ENCODE measurements at places on chromosomes 13 and 19.

GRCh38 chr19:9936326-9937000 lies at the start of gene OLFM2:
Gene OLFM2, minus strand, starts transcription at chr19:9936515. Its CDS starts 149 bp downstream, at chr19:9936366.
- no peak for DNase-seq

DNA sequence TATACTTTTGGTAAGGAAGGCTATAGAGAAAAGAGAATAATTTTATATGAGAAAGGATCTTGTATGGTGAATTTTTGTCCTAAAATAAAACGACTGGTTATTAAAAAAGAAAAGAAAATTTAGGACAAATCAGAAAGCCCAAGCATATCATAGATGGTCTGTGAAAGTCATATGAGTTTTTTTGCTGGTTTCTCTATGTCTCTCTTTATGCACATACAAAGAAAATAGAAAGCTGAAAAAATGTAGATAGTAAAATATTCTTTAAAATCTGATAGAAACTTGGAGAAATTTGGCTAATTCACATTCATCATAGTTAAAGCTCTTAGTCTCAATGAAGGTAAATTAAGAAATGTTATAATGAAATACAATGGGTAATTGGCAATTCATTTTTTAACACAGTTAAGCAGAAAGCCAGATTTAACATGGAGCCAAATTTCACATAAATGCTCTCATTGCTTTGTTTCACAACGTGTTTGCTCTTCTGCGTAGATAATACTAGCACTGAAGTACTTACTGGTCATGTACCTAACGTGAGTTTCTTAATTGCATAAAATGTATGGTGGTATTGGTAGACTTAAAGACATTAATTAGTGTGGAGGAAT lies 621.5 kb upstream of the ATXN8OS start:
- no peak for DNase-seq

- no peak for DNase-seq
Measured at GRCh38 chr19:29480507-29480906, 45.3 kb upstream of the VSTM2B start.

DNA sequence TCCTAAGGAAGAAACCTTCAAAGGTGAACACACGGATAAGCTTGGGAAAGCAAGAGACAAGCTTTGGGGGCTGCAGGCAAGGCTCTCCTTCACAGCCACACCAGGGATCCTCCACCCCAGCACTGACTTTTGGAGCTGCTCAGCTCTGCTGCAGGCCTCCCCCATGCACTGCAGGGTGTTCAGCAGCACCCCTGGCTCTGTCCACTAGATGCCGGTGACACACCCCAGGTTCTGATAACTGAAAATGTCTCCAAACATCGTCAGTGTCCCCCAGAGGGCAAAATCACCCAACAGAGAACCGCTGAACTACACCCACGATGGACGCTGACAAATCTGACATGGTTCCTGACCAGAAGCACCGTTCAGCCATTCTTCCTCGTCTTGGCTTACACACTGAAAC lies 90.5 kb downstream of the STK24 start:
- DNase-seq, result no peak

GRCh38 chr19:2546128-2547032 lies 70.5 kb downstream of the GADD45B start:
- peak; percentile 62 for DNase-seq

DNA sequence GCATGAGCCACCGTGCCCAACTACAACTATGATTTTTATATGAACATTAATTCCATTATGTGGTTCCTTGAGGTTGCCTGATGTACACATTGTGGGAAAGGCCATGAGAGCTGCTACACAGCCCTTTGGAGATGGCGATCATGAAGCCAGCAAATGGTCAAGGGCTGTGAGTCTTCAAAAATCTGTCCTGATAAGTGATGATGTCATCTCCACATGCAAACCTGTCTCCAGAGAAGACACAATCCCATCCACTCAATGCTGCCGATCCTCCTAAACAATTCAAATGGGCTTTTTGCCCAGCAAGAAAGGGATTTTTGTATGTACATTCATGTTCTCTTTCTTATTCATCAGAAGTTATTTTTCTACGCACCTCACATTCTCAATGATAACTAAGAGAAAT lies 17.6 kb downstream of the SIGLEC7 start:
- DNase-seq, result no peak
